Stimulated activated CD8-positive, alpha-beta memory T cell treated with anti-CD3 and anti-CD28 coated beads, Interleukin-4, amount 100 ng/mL, for 1 hour (primary cell): ENCODE measurements at places on chromosomes 11 and 22.

DNA sequence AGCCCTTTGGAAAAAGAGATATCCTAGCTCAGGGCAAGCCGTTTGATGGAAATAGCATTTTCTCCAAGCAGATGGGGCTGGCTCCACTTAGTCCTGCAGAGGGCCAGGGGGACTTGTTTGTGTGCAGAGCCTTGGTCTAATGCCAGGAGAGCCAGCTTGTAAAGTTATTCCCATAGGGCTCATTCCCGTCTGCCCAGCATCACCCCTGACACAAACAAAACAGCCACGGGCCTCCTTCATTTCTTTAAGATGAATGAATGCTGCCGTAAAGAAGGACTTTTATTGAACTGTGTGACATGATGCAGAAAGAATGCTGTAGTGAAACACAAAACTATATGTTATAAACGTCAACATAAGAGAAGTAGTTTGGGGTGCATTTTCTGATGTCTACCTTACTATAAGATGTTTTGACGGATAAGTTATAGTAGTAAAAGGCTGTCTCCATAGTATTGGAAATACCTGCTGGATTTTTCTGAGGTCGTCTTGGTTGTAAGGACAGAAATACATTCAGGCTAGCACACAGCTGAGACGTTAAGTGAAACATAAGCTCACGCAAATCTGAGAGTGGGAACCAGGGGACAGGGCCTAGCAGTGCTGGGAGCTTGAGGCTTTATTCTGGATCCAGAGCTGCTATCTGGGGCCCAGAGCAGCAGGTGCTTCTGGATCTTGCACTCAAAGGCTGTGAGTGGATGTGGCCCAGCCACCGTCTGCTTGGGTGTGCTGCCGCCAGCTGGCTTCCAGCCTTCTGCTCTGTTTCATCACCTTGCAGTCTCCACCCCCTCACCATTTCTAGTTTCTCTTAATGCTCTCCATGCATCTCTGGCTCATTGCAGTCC lies 53.3 kb downstream of the NCAM1 start:
- DNase-seq = no peak

- DNase-seq = no peak
These were observed 666.7 kb upstream of the RAG2 start for GRCh38 chr11:37264783-37265182.

DNA sequence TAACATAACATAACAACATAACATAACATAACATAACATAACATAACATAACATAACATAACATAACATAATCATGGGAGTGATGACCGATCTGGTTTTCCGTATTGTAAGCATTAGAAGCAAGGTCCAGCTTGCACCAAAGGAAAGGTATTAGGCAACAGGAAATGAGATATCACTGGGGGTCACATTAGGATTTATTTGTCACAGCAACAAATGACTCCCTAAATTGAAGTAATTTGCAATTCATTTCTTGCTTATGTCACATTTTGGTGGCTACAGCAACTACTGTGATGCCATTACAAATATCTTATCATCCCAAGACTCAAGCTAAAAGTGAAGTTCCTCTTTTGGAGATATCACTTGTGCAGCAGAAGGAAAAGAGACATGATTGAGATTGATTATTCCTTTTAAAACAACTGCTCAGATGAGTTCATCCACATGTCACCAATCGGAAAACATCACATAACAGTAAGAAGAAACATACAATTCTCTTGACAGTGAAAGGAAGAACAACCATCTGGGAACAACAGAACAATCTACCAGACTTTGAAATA lies 1331.1 kb upstream of the RAG2 start:
- no peak for DNase-seq

DNA sequence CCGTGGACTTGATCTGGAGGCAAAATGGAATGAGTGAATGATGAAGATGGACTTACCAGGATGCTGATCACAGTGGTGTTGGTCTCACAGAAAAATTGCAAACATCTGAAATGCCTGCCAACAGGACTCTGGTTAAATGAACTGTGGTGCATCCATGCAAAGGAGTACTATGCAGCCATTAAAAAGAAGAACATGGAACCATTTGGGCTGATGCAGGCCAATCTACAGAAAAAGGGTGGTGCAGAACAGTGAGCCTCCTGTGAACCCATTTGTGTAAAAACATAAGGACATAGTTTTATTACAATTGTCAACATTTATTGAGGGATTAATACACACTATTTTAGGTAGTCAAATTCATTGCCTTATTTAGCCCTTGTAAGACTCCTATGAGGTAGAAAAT lies 111.9 kb downstream of the MN1 start:
- DNase-seq = no peak

- DNase-seq = no peak
These were observed 143.4 kb downstream of the FCHSD2 start for GRCh38 chr11:72998676-72999075.

DNA sequence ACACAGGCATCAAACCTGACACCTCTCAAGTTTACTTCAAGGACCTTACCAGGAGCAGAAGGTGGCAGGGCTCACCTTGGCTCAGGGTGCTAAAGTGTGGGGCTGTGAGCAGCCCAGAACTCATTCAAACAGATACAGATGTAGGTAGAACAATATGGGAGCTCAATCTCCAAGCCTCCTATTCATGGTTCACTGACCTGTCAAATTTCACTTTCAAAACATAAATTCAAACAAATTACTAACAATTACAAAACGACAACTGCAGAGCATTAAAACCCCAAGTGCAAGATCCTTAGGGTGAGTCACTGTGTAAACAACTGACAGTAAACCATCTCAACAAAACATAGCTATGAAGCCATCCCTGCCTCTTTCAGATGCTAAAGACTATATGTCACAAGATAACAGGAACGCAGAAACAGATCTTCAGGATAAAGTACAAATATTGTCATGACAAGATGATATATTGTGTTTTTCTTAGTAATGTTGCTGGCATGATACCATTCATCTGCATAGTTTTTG lies 303.5 kb upstream of the ANO3 start:
- DNase-seq = no peak

GRCh38 chr11:8043756-8044155 lies 37.3 kb upstream of the TUB start:
- no peak for DNase-seq

DNA sequence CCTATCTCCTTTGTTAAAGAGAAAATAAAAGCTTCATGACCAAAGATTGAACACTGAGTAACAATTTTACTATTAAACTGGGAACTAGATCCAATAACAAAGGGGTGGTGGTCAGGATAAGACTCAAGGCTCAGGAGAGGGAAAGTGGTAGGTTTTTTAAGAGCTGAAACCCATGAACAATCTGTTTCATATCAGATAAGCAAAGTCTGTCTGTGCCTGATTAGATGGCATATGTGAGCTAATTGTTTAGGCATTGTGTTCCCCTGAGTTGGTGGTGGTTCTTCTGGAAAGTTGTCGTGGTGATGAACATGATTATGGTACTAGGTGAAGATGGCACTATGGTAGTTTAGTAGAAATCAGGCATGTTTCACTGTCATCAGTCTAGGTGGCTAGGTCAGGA lies 24.4 kb downstream of the USP47 start:
- DNase-seq = no peak

DNA sequence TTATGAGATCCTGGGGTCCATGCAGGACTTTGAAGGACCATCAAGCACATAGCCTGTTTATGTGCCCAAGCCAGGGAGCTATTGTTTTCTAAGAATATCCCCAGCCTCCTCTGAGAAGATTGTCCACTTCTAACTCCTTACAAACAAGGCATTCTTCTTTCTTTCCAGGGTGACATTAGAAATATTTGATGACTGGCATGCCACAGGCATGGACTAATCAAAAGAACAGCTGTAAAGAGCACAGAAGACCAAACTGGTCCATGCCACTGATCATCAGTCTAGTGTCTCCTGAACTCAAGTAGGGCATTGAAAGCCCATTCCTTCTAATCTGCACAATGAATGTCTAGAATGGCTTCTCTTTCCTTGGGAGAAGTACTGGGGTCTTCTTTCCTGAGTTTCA lies 24.9 kb upstream of the LMO2 start:
- no peak for DNase-seq

DNA sequence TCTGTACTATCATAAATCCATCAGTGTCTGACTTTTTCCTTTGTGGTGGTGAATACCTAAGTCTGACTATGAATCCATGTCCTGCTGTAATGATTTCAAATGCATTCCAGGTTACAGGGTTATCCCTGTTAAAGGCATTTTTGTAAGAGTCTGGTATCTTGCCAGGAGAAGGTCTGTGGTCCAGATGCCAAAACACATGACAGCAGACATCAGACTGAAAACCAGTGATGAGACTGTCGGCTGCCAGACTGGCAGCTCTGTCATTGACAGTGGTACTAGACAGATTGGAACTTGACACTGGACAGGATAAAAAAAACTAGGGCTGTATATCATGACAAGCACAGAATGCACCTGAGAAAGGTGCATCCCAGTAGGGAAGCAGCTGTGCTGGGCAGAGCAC lies 301.8 kb upstream of the FAT3 start:
- DNase-seq = no peak

- no peak for DNase-seq
These were observed 2.0 kb downstream of the LRRC32 start for GRCh38 chr11:76668362-76669155.

GRCh38 chr22:50171319-50171964 lies 911 bp downstream of the PANX2 start:
- DNase-seq = no peak

- no peak for DNase-seq
These were observed 156.3 kb downstream of the FAT3 start for GRCh38 chr11:92380882-92381281.

- DNase-seq = no peak
These were observed 36.9 kb upstream of the LINC01488 start for GRCh38 chr11:69444381-69445130.

DNA sequence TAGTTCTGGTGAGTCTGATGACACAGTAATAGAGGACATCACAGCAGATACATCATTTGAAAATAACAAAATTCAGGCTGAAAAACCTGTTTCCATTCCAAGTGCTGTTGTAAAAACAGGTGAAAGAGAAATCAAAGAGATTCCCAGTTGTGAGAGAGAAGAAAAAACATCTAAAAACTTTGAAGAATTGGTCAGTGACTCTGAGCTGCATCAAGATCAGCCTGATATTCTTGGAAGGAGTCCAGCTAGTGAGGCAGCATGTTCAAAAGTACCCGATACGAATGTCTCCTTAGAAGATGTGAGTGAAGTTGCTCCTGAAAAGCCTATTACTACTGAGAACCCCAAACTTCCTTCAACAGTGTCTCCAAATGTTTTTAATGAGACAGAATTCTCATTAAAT lies 38.7 kb downstream of the RTN3 start:
- DNase-seq = no peak

DNA sequence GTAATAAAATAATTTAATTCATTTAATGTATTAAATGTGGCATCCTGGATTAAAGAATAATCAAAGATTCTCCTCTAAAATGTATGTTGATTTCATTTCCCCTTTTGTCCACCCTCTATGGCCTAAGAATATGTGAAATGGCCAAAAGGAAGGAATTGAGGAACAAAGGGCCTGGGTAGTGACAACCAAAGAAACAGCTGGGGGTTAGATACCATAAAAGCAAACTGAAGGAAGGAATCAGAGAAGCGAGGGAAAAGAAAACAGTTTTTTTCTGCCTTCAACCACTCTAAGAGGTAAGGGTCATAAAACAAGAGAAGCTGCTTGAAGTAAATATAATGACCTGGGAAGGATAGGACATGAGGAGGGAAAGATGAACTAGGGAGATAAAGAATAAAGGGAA lies 139.3 kb downstream of the FAM76B start:
- no peak for DNase-seq

DNA sequence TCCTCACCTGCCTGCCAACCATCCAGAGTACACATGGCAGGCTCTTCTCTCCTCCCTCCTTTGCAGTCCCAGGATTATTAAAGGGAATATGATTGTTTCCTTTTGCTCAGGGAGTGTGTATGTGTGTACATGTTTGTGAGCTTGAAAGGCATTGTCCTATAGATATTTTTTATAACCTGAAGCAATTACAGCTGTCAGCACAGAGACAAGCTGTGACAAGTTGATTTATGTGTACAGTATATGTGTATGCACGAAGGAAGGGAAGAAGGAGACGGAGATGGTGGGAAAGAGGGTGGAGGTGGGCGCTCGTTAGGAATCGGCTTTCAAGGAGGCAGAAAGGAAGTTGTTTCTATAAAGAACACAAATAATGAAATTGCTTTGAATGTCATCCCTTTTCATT lies 537.0 kb downstream of the NTM start:
- no peak for DNase-seq

- DNase-seq = no peak
These were observed 5.5 kb downstream of the TTC28 start for GRCh38 chr22:28674121-28674563.

DNA sequence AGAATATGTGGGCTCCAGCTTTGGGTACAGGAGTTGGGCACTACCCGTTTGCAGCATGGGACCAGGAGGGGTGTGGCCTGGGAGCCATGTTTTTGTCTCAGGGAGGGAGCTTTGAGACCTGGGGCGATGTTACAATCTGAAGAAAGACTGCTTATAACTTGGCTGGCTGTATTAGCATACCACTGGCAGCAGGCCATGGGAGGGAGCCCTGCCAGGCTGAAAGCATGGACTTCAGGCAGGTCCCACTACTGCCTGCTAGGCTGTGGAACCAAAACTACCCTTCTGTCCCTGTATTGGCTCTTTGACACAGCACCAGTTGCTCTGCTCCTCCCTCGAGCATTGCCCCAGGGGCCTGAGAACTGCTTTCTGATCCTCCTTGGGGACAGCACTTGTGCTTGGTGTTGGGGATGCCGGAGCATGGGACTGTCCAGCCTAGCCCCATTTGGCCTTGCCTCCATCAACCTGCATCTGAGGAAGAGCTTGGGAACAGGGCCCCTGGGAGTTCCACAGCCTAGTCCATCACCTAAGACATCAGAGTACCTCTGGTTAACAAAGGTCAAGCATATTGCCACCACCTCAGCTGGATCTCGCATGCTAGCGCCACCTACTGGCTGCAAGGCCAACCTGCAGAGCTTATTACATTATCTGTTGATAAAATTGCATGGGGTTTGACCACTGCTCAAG lies 217.4 kb downstream of the SBF2 start:
- DNase-seq = peak; percentile 2

DNA sequence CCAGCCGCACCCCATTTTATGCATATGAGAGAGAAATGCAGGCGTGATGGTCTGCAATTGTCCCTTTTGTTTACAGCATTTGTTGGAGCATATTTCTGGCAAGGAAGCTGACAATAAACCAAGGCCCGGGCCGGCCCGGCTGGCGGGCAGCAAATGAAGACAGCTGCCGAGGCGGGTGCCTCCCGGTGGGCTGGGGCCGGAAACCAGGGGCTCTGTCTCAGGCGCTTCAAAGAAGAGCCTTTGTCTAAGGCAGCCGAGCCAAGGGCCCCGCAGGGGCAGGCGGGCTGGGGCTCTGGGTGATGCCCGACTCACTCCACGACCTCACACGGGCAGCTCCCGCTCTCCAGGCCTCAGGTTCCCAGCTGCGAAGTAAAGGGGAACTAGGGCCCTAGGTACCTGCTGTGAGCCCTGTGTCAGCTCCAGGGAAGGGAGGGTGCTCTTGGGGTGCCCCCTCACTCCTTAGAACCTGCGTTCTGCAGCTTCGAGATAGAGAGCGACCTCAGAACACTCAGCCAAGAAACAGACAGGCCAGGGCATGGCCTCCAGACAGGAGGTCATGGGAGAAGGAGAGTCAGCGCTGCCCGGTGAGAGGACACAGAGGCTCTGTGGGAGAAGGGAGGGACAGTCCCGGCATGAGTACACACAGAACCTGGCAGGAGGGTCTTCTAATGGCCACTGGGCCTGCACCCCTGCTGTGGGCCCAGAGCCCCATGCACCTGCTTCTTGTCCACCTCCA lies 2.4 kb downstream of the LINC01488 start:
- no peak for DNase-seq
